ENCODE measurements at places on chromosomes 3 and 15.

- no peak for DNase-seq
Measured at GRCh38 chr3:23921052-23921511, 4.2 kb downstream of the RPL15 start.

DNA sequence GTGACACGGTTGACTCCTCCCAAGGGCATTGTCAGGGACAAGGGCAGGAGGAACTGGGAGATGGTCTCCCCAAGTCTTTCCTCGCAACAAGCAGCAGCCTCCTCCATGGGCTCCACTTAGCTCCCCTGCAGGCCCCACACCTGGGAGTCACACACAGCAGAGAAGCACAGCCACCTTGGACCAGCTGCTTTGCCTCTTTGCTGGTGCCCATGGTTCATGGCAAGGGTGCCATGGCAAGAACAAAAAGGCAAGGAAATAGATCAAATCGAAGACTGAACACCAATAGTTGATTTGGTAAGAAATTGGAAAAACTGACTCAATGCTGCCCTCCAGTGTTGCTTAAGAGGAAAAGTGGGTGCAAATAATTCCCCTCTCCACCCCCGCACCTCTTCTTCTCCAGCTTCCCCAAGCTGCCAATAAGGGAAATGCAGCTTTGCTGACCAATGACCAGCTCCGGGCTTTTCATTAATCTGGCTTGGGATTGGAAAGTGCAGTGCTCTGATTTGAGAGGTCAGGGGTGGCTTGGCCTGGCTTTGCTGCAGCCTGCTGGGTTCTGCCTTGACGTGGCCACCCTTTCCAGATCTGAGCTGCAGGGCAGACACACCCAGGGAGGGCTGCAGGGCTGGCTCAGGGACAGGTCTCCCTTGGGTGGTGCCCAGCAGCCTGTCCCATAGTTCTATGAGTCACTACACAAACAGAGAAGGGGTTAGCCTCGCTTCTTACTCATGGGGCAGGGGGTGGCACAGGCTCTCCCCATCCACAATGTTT, 162.0 kb downstream of the KLF13 start:
- peak; percentile 83 for DNase-seq

GRCh38 chr3:101829437-101829830, 19.9 kb upstream of the NFKBIZ start:
- no peak for DNase-seq

DNA sequence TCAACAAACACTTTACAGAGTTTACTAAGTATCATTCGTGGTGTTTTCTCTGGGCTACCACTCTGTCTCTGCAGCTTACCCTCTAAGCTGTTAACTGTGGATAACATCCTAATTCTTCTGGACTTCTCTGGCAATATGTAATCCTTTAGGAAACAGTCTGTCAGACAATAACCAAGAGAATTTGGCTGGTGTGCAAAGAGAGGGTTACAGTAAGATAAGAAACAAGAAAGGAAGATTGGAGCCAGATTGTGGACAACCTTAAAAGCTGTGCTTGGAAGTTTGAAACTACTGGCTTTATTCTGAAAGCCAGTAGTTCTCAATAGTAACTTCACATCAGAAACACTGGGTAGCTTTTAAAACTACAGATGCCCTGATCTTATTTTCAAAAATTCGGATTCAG, 778 bp downstream of the ARL6 start:
- no peak for DNase-seq

- no peak for DNase-seq
Measured at GRCh38 chr3:39287216-39288164, 7.7 kb upstream of the CX3CR1 start.

DNA sequence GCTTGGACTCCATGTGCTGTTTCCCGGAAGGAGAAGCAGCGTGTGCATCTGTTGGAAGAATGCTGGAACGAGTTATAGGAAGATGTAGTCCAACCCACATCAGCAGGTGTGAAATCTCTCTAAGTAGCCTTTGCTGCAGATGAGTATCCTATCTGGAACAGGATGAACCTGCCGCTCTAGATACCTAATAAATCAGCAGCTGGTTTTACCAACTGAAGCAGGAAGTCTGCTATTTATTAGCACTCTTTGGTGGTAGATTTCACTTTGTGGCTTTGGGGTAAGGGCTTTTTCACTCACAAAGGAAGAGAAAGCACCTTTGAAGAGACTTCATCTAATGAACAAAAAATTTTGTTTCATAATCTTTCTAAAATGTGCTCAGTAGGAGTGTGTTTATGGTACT, 66.4 kb downstream of the DCUN1D1 start:
- DNase-seq: no peak

Measured in fibroblast of skin of right quadriceps (primary cell).